ENCODE measurements at places on chromosomes 6 and 20. TPM values are rescaled to one million over a fixed set of nuclear protein-coding genes. Genes with fewer than 3 reads are reported as not detected.

C4A gene
- total RNA-seq, result 7.0 TPM

TMEM244 gene
- total RNA-seq, result not detected

SNX9 gene
- 22.5 TPM for total RNA-seq

DNA sequence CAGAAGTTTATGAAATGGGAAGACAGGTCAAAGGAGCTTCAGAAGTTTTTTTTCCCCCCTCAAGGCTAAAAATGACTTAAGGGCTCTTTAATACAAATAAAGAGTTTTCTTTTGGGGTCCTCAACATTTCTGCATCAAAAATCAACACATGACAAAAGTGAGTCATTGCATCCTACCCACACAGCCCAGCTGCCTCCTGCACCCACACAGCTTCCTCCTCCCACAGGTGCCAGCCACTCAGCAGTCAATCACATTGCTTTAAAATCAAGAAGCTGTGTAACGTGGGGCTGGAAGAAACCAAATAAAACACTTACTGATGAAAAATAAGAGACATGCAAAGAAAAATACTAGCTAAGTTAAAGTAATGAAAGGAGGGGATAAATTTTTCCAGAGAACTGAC lies 68.5 kb downstream of the MAP3K5 start:
- H3K27me3 ChIP-seq, result no peaks in the 10 kb centered on the region
- H3K4me1 ChIP-seq, result no peaks in the 10 kb centered on the region
- no peak overlapping the region for H3K4me3 ChIP-seq
- H3K27ac ChIP-seq, result no peak overlapping the region
- H3K36me3 ChIP-seq, result peaks cover 4% of the 10 kb centered on the region

GRCh38 chr6:125192610-125192930 lies 39.0 kb downstream of the TPD52L1 start:
- DNase-seq, result no peak
- H3K27ac ChIP-seq, result peak overlapping the region; percentile 67
- no peak overlapping the region for H3K4me3 ChIP-seq
- H3K36me3 ChIP-seq, result peaks cover 7% of the 10 kb centered on the region
- H3K4me1 ChIP-seq, result peaks cover 60% of the 10 kb centered on the region

- DNase-seq, result no peak
- H3K27me3 ChIP-seq, result no peaks in the 10 kb centered on the region
- no peaks in the 10 kb centered on the region for H3K4me1 ChIP-seq
- H3K36me3 ChIP-seq, result no peaks in the 10 kb centered on the region
- H3K27ac ChIP-seq, result no peak overlapping the region
Measured at GRCh38 chr6:151731313-151731712, 76.2 kb upstream of the ESR1 start.

DNA sequence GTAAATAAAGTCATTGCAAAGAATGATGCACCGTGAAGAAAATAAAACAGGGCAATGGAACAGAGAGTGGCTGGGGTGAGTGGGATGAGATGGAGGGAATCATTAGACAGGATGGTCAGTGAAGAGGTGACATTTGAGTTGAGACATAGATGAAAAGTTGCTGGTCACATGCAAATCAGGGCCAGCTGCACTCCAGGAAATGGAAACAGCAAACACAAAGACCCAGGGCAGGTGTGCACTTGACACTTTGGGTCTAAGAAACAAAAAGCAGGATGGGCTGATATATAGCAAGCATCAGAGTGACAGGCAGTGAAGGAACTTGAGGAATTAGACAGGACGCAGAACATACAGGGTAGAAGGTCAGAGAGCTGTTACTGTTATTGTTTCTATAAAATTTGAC lies 171.5 kb upstream of the RIPOR2 start:
- H3K36me3 ChIP-seq, result no peaks in the 10 kb centered on the region
- H3K4me1 ChIP-seq, result 0 out of 2 replicates have a peak, but pooled peaks cover 6% of the 10 kb centered on the region
- H3K27me3 ChIP-seq, result no peaks in the 10 kb centered on the region
- no peak overlapping the region for H3K4me3 ChIP-seq
- no peak for DNase-seq
- H3K27ac ChIP-seq, result no peak overlapping the region

DNA sequence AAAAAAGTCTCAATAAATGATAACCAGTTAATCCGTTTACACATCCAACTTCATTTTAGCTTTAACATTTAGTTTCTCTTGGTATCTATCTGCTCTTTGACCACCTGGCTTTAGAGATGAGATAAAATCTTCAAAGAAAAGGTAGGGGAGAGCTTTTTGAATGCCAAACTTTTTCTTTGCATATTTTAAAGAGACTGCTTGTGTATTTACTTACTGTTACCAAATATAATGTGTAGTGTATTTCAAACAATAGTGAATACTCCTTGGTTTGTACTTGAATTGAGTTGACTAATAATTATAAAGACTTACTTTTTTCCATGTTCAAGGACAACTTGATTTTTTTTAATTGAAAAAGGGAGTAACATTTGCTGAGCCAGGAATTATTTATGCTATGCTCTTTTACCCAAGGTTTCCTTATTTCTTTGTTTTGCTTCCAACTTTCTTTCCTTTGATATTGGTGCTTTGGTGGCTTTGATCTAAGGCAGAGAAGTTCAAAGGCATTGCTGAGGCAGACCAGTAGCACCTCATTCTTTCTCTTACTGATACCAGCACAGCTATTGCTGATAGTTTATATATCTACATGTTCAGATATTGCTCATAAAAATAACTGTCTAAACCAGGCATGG lies 7.8 kb downstream of the CCDC170 start:
- no peak overlapping the region for H3K4me3 ChIP-seq
- no peak overlapping the region for H3K27ac ChIP-seq
- H3K4me1 ChIP-seq, result peaks cover 11% of the 10 kb centered on the region
- H3K36me3 ChIP-seq, result no peaks in the 10 kb centered on the region
- H3K27me3 ChIP-seq, result no peaks in the 10 kb centered on the region

- peaks cover 8% of the 10 kb centered on the region for H3K27me3 ChIP-seq
- DNase-seq, result no peak
- no peak overlapping the region for H3K27ac ChIP-seq
Measured at GRCh38 chr6:40138273-40138720, 204.0 kb upstream of the MOCS1 start.

DNA sequence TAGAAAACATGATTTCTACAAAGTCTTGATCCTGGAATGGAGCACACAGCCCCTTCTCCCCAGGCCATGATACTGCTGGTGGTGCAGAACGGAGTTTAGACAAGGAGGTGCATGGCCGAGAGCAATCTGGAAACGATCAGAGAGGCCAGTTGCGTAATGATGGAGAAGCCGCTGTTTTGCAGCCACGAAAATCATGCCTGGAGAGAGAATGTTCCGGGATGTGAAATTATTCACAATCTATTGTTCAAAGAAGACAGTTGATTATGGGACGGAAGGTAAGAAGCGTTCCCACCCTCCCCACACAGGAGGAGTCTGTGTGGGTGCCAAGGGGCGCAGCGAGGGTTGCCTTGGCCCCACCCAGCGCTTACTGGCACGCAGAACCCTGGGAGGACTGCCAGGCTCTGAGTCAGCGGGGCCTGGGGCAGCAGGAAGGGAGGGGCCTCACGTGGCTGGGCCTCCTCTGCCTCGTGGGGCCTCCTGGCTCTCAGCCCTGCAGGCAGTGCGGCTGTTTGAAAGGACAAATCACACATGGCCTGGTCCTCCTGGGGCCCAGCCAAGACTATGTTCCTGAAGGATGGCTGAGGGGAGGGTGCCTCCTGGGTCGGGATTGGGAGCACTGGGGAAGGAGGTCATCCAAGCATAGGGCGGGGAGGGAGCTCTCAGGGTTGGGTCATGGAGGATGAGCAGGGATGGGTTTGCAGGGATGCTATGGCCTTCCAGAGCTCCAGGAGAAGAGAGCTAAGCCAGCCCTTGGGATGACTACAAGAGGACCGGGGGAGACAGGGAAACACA lies 8.7 kb upstream of the AP5S1 start:
- no peaks in the 10 kb centered on the region for H3K36me3 ChIP-seq
- H3K27me3 ChIP-seq, result no peaks in the 10 kb centered on the region
- peak; percentile 100 for DNase-seq
- H3K4me1 ChIP-seq, result peaks cover 54% of the 10 kb centered on the region
- peak overlapping the region; percentile 83 for H3K27ac ChIP-seq

DNA sequence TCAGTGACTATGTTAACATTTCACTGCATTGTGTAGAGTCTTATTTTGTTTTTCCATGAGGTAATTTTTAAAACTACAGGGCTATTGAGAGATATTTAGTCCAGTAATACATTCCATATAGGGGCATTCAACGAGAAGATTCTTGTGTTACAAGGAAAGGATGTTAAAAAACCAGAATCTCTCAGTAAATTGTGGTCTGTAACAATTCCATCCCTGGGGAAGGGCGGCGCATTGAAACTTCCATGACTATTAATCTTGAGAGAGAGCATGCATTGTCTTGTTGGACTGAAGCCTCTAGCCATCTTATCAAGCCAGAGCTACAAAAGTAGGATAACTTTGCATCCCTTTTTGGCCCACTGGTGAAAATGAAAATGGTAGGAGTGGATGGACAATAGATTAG lies 119.7 kb downstream of the BCKDHB start:
- no peaks in the 10 kb centered on the region for H3K36me3 ChIP-seq
- no peak for DNase-seq
- no peaks in the 10 kb centered on the region for H3K27me3 ChIP-seq
- H3K4me3 ChIP-seq, result no peak overlapping the region

DNA sequence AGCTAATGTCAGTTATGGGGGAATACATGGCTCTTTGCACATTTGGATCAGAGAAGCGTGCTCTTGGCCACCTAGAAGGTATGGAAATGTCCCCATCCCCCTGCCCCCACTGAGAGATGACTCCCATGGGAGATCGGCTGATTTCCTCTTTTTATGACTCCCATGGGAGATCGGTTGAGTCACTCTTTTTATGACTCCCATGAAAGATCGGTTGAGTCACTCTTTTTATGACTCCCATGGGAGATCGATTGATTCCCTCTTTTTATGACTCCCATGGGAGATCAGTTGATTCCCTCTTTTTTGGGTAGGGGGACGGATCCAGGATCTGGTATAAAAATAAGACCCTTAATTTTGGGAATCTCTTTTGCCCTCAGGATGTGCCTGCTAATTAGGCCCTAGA lies 10.3 kb upstream of the TAAR9 start:
- no peak overlapping the region for H3K27ac ChIP-seq
- H3K4me3 ChIP-seq, result no peak overlapping the region
- H3K4me1 ChIP-seq, result no peaks in the 10 kb centered on the region

DNA sequence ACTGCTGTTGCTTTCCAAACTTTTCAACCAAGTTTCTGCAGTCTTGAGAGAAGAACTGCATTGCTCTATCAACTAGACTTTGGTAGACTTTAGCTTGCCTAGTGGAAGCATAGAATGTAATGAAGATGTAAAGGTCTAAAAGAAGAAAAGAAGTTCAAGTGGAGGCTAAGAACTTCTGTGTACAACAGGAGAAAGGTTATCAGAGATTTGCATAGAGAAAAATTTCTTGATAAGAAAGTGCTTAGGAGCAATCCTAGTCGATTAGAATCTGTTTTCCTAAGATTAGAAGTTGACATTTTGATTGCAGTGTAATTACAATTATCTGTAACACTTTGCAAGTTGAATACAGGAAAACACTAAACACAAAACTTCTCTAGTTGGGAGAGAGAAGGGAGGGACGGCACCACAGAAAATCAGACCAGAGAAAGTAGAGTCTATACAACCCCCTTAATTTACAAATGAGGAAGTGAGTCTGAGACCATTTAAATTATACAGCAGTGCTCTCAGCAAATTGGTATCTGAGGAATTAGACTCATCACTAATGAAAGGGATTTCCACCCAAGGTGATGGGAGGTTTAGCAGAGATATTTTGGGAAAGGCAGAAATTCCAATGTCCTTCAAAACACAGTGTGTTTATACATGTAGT lies 194.3 kb upstream of the MARCKS start:
- H3K36me3 ChIP-seq, result no peaks in the 10 kb centered on the region
- DNase-seq, result no peak
- H3K27ac ChIP-seq, result no peak overlapping the region
- peaks cover 5% of the 10 kb centered on the region for H3K4me1 ChIP-seq

DNA sequence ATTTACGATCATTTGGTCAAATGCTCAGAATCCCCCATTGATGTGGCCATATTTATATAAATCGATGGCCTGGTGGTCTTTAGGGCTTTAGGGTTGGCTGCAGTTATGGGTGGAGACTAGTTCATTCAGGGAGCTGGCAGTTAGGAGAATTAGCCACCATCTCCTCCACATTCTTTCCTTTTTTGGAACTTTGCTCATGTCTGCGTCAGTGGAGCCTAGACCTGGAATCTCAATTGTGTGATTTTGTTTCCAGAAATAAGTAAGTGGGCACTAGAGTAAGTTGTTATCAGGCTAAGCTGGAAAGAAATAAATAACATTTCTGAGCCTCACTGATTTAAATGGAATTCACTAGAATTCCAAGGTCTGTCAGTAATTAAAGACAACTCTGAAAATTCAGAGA lies 29.0 kb upstream of the ELOVL5 start:
- no peaks in the 10 kb centered on the region for H3K27me3 ChIP-seq
- no peak overlapping the region for H3K4me3 ChIP-seq
